Lung (tissue), 17 donors: ENCODE measurements at places on chromosomes 12 and 14.

GRCh38 chr14:87084908-87085307 is 908.1 kb downstream of the GALC start:
- DNase-seq, result no peak

GRCh38 chr12:75816897-75817296 is 214.7 kb downstream of the PHLDA1 start:
- no peak for DNase-seq

GRCh38 chr12:91637789-91638624 is 455.4 kb upstream of the DCN start:
- no peak for DNase-seq

- peak; percentile 48 for DNase-seq
These were observed 6.2 kb upstream of the SLC7A7 start for GRCh38 chr14:22821193-22822015.

- DNase-seq, result peak; percentile 88
These were observed 8.4 kb upstream of the TBX3 start for GRCh38 chr12:114692186-114693058.

- peak; percentile 67 for DNase-seq
These were observed 83.7 kb downstream of the TNFAIP2 start for GRCh38 chr14:103206836-103207387.

DNA sequence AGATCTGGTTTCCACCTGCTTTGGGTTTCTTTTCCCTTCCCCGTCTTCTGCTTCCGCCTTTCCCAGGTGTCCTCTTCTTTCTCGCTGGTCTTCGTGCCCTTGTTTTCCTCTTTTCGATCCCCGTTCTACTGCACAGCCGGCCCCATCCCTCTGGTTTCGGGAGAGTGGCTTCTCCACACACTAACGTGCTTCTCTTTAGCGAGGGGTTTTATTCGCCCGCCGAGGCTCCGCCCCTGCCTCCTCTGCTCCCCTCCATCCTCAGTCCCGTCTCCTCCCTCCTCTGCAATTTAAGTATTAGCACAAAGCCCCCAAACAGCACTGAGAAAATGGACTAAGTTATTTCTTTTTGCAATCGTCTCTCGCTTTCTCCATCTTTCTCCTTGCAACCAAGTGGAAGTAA is at the start of gene SLC7A8:
Gene SLC7A8 (minus strand): TSS at position 182 of the 400 bp plus-strand sequence. CDS start 746 bp downstream, outside the sequence.
- DNase-seq, result peak; percentile 89

GRCh38 chr14:75127903-75128595 is 1.2 kb upstream of the NEK9 start:
- DNase-seq, result no peak

DNA sequence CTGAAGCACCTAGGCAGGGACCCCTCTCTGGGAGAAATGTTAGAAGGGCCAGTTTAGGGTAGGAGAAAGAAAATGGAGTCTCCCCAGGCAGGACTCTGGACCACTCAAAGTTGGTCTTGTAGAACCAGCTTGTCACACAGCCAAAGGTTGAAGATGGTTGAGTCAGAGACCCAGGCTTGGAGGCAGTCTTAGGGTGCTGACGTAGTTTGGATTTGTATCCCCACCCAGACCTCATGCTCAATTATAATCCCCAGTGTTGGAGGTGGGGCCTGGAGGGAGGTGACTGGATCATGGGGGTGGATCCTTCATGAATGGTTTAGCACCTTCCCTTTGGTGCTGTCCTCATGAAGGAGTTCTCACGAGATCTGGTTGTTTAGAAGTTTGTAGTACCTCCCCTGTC is 121.2 kb downstream of the CRACR2A start:
- no peak for DNase-seq

DNA sequence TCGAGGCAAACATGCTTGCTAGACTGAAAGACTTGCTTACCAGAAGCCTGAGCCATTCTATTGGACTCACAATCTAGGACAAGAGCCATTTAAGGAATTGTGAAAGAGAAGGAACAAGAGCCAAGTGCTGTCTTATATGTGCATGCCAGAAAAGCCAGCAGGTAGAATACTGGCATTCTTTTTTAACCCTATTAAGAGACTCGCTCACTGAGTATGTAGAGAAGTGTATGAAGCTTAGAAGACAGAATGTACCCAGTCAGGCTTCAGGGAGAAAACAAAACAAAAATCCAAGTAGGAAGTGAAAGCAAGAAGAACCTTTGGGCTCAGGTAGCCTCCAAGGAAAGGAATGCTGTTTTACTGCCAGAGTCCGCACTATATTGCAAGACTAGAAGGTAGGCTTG is 65.9 kb downstream of the DCAF5 start:
- DNase-seq, result peak; percentile 50

- no peak for DNase-seq
These were observed 34.9 kb upstream of the CERS5 start for GRCh38 chr12:50201987-50202521.

- DNase-seq, result peak; percentile 69
These were observed 6.3 kb downstream of the TMEM179 start for GRCh38 chr14:104598039-104598909.

GRCh38 chr12:120843472-120843871 is 60.7 kb downstream of the SPPL3 start:
- DNase-seq, result no peak

- no peak for DNase-seq
These were observed 11.6 kb downstream of the RNASE10 start for GRCh38 chr14:20516921-20517320.

DNA sequence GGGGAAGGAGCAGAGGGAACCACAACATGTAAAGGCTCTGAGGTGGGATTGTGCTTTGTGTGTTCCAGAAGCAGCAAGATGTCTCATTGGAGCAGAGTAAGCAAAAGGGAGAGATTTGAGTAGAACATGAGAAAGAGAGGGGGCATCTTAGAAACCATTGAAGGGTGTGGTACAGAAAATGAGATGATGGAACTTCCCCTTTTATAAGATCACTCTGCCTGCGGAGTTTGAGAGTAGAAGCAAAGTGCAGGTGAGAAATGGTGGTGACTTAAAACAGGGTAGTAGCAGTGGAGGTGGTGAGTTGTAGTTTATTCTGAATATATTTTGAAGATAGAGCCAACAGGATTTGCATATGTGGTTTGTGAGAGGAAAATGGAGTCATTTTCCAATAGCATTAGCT is 56.0 kb downstream of the FBXO34 start:
- DNase-seq, result no peak

- DNase-seq, result no peak
These were observed 334.5 kb downstream of the TMEM121 start for GRCh38 chr14:105860615-105861580.

DNA sequence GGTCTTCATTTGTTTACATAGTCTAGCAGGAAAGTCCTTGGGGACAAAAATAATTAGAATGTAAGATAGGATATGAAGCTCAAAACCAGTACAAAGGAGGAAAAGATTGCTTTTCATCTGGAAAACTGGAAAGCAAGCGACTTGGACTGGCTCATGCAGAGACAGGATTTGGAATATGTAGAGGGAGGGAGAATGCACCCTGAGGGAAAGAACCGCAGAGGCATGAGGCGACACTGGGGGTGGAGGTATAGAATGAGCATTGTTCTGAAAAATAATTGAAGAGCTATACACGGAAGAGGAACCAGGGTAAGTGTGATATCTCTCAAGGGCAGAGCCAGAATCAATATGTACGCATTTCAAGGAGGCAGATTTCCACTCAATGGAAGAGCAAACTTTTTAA is 85.5 kb downstream of the PLEKHG3 start:
- no peak for DNase-seq

GRCh38 chr14:99736603-99737371 is 52.7 kb downstream of the CYP46A1 start:
- peak; percentile 68 for DNase-seq

- peak; percentile 61 for DNase-seq
These were observed 24.0 kb upstream of the LGR5 start for GRCh38 chr12:71415336-71416231.

GRCh38 chr12:51188359-51189051 is 15.6 kb upstream of the TFCP2 start:
- DNase-seq, result no peak

DNA sequence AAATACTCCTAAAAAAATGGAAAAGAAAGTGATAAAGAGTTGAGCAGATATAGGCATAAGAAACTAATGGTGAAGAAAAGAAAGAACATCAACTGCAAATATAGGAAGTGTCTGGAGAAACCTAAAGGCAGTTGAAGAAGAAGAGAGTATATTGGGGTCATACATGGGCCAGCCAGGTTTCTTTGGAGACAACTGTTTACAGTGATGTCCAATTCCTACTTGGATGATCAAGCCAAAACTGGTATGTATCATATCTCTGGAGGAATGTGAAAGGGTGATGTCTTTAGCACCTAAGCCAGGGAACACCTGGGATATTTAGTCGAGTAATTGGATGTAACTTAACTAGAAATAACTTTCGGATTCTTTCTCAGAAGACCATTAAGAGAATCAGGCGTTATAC is 129.3 kb upstream of the FLRT2 start:
- DNase-seq, result no peak

GRCh38 chr12:88181881-88182280 is 39.8 kb downstream of the TMTC3 start:
- DNase-seq, result no peak

DNA sequence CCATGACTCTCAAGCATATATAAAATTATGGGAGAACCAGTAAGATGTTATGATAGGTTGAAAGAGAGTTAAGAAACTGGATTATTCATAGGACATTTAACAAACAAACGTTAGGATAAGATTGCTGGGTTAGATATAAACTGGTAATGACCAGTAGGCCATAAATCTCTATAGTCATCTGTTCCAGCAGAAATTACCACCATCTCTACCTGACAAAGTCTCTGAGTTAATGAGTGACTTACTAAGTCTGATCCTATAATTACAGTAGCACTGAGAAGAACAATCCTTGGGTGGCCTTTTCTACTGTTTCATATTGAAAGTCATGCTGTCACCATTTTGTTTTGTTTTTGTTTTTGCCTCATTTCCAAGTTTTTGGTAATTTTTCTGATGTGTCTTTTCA is 136.9 kb upstream of the CNOT2 start:
- DNase-seq, result no peak

- DNase-seq, result no peak
These were observed 13.9 kb downstream of the CKB start for GRCh38 chr14:103508521-103509329.

GRCh38 chr14:65470404-65470880 is 57.9 kb downstream of the FUT8 start:
- no peak for DNase-seq

DNA sequence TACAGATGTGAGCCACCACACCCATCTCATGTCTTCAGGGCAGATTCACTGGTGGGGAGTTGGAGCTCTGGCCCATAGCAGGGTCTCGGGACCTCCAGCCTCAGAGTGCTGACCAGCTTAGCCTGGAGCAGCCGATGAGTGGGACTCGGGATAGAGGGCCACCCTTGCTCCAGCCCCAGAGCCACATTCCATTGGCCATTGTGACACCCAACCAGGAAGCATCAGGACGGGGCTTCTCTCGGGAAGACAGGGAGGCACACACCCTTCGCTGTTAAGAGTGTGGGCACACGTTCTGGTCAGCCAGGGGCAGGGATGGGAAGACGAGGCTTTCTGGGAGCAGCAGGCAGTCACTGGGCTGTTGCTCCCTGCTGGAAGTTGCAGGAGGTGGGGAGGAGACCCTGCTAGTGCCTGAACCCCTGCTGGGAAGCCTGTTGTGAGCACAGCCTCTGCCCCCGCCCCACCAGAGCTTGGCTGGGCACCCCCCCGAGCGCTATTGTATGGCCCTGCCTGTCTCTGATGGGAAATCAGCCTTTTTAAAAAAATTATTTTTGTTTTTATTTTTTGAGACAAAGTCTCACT is 1.6 kb downstream of the ADGRD1 start:
- DNase-seq, result no peak

- DNase-seq, result no peak
These were observed 377.4 kb downstream of the GRIN2B start for GRCh38 chr12:13603953-13604352.

DNA sequence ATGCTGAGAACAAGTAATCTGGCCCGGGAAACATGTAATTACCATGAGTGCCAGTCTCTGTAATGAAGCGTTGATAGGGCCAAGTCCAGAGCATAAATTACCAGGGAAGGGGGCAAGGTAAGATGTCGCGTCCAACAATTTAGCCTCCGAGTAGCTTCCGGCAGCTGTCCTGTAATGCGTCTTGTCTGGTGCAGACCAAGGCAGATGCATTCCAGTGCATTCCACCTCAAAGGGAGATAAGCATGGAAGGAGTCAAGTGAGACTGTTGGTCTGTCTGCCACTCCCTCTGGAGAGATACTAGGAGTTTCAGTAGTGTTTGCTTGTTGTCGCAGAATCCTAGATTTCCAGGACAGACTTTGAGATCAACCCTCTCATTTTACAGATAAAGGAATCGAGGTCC is 218.3 kb downstream of the AACS start:
- no peak for DNase-seq

DNA sequence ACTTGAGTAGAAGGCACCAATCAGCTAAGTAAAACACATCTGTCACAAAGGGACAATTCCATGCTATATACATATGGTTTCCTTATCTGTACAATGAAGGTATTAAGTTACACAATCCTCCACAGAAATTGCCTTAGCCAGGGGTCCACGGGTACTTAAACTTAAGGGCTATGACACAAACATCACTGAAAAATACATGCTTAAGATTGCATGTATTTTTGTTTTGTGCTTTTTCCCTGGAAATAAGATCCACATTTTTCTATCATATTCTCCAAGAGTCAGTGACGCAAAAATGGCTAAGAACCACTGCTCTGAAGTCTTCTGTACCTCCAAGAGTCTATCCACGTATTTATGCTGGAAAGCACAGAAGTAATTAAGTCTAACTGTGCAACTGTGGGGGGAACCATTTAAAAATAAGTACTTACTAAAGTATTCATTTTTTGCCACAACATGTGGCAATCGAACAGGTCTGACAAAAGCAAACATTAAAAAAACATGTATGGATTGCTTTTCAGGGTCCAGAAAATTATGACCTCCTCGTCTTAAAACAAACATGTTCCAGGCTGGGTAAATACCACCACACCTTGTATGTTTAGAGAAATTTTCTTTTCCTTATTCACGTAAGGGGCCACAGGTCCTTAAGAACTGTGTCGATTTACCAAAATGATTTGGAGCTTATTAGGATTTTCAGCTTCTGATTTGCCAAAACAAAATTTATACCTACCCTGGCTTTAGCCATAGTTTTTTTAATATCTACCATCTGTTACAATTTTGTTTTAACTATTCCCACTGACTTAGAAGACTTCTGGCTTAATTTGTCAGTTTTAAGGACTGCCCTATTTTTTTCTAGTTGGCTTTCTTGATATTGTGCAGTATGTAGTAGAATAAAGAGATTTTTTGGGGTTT is 2.8 kb downstream of the SLC38A2 start:
- no peak for DNase-seq
